ENCODE measurements at places on chromosomes 16 and 17.

DNA sequence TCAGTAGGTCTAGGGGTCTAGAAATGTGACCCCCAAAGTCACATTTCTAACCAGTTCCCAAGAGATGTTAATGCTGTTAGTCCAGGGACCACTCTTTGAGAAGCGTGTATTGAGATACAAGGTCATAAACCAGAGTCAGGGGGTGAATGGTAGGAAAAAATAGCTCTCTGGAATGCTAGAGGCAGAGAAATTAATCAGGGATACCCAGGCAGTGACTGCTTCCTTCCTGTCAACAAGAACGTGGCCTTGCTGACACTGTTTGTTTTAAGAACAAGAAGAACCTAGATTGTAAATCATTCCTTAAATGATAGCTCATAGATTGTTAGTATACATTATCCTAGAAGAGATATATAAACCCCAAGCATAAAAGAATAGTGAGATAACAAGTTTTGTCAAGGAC is 43.8 kb downstream of the PITPNM3 start:
- peak; percentile 1 for DNase-seq

DNA sequence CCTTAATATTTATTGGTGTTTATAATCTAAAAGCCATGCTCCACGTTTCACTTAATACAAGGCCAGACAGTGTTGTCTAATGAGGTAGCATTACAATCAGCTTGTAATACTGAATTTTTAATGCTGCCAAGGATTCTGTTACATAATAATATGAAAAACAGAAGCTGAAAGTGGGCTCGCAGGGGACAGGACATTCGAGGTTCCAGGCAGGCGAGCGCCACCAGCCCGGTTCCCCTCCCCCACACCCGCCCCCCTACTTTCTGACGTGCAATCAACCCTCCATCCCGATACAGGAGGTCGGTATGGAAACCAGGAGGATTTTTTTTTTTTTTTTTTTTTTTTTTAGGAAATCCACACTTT is 6.2 kb upstream of the ZFHX3 start:
- no peak for DNase-seq

DNA sequence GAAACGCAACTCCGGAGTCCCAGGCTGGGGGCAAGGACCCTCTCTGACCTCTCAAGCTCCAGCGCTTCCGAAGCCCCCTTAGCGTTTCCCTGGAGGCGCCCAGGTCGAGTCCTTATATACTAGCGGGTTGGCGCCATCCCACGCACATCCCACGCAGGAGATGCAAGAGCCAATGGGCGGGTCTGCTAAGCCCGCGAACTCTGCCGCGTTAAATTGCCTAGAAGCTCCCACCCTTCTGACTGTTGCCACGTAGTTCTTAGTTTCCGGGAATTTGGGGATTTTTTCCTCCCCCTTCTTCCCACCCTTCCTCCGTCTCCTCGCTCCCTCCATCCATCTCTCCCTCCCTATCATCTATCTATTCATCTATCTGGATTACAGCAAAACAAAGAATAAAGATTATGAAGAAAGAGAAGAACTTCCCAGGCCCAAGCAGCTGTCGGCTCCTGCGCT is at the start of gene SLFN11:
Gene SLFN11 (minus strand): TSS at position 88 of the 450 bp plus-strand sequence. CDS start 9,814 bp downstream, outside the sequence.
- peak; percentile 53 for DNase-seq

DNA sequence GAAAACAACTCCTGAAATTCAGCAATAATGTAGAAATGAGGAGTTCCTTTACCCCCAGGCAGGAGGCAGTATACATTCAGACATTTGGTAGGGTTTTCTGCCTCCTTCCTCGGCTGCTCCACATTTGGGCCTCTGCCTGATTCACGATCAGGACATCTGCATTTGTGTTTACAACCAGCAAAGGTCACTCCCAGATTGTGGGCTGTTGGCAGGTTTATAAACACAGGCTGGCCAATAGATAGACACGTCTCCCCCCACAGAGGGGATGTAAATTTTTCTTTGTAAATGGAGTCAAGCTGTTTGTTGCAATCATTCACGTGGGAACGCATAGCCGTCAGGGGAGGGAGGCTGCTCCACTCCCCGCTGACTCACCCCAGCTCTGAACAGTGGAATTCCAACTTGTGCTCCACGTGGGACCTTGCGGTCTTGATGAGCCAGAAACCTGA is 252.1 kb upstream of the N4BP1 start:
- peak; percentile 45 for DNase-seq

GRCh38 chr17:61534414-61534813 is 56.6 kb downstream of the NACA2 start:
- DNase-seq: no peak

DNA sequence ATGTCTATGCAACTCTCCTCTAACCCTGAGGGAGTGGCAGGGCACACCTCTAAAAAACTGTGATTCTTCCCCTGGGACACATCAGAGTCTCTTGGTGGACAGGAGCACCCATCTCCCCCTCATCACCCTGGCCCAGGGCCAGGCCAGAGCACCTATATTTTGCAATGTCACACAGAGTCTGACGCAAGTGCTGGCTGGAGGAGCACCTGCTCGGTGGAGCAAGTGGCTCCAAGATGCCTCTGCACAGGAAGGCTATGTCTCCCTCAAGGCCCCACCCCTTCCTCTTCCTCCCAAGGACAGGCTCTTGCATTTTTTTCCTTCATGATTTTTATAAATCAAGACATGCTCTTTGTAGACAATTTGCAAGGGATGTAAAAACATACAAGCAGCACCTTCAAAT is 13.3 kb downstream of the SNN start:
- no peak for DNase-seq

- no peak for DNase-seq
Measured at GRCh38 chr17:13429201-13429600, 172.5 kb downstream of the HS3ST3A1 start.

DNA sequence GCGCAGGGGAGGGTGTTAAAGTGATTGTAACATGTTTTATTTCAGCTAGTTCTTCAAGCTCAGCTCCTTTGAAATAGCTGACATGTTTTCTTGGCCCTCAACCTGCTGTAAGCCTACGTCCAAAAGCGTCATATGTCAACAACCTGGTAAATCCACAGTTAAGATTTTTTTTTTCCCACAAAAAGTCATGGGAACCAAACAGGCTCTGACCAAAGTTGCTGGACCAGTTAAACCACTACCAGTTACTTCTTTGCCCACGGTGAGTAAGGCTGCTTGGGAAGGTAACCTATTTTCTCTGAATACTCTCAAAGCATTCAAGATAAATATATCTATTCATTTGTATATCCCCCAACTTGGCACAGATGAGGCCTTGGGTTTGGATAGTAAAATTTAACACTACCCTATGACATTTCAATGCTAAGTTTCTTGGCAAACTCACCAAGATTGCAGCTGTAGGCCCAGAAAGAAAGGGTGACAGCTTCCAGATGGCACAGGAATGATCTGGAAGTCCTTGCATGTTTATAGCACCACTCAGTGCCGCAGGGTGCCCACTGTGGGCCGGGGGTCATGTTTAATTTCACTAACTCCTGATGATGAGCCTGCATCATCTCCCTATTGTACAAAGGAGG is 166.2 kb downstream of the XYLT1 start:
- DNase-seq: no peak

- DNase-seq: no peak
Measured at GRCh38 chr16:29321585-29321984, 84.9 kb downstream of the NPIPB11 start.

DNA sequence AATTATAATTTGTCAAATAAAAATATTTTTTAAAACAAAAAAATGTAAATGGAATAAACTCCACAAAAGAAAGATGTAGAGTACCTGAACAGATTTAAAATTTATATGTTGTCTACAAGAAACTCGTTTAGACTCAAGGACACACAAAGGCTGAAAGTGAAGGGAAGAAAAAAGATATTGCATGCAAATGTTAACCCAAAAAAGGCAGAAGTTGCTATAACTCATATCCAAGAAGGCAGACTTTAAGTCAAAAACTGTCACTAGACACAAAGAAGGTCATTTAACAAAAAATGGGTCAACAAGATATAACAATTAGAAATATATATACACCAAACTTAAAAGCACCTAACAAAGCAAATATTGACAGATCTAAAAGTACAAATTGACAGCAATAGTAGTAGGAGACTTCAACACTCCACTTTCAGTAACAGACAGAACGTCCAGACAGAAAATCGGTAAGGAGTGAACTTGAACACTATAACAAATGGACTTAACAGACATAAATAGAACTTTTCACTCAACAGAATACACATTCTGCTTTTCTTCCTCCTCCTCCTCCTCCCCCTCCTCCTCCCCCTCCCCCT is 40.8 kb upstream of the MYLK3 start:
- no peak for DNase-seq

DNA sequence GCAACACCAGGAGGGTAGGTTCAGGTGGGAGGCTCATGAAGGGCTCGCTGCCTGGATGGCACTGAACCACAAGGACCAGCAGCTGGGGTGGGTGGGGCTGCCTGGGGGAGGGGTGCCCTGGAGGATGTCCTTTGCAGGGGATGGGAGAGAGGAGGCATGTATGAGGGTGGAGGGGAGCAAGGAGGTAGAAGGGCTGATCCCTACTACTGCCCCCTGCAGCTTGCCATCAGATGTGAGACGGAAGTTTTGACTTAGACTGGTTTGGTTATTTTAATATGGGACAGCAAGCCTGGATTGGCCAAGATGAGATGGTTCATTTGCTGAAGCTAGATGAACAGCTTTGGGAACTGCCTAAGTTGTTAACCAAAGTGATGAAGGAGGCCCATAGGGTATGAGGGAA is 115.9 kb downstream of the SEC14L1 start:
- no peak for DNase-seq

- no peak for DNase-seq
Measured at GRCh38 chr17:80105762-80106161, 4.4 kb downstream of the GAA start.

DNA sequence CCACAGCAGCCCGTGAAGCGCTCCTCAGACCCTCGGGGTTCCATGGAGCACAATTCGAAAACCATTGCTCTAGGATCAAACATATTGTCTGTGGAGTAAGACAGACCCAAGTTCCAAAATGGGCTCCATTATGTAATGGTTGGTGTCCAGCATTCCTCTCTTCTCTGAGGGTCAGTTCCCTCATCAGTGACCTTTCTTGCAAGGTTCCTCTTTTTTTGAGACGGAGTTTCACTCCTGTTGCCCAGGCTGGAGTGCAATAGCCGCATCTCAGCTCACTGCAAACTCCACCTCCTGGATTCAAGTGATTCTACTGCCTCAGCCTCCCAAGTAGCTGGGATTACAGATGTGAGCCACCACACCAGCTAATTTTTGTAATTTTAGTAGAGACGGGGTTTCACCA is 28.4 kb downstream of the PLXDC1 start:
- DNase-seq: no peak

DNA sequence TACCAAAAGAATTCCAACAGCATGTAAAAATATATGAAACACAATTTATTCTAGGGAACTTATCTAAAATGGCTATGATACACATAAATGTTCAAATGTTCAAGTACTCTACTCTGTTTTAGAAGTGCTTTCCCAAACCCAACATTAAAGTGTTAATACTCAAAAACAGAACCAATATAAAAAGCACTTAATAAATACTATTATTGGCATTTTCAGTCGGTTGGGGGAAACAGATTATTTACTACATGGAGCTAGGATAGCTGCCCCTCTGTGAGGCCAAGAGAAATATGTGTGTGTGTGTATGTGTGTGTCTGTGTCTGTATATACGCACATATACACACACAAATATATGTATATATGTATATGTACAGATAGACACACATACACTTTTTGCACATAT is 32.1 kb upstream of the BRIP1 start:
- no peak for DNase-seq

GRCh38 chr17:78737332-78737731 is 44.7 kb downstream of the CYTH1 start:
- no peak for DNase-seq

GRCh38 chr17:7843257-7843535 is 9.2 kb downstream of the KDM6B start:
- peak; percentile 74 for DNase-seq

DNA sequence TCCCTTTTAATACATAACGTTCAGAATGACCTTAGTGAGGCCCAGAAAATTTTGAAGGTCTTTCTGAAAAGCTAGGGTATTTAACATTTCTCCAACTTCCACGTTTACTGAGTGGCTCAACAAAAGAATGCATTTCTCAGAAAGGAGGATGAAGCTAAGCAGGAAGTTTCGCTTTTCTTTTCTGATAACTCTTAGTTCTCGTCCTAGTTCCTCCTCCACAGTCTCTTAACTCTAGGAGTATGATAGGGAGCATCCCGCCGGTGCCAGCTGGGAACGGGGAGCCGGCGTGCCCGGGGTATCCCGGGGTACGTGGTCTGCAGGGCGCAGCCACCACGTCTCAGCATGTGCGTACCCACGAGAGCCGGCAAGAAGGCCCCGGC is 363 bp downstream of the KARS1 start:
- DNase-seq: no peak

DNA sequence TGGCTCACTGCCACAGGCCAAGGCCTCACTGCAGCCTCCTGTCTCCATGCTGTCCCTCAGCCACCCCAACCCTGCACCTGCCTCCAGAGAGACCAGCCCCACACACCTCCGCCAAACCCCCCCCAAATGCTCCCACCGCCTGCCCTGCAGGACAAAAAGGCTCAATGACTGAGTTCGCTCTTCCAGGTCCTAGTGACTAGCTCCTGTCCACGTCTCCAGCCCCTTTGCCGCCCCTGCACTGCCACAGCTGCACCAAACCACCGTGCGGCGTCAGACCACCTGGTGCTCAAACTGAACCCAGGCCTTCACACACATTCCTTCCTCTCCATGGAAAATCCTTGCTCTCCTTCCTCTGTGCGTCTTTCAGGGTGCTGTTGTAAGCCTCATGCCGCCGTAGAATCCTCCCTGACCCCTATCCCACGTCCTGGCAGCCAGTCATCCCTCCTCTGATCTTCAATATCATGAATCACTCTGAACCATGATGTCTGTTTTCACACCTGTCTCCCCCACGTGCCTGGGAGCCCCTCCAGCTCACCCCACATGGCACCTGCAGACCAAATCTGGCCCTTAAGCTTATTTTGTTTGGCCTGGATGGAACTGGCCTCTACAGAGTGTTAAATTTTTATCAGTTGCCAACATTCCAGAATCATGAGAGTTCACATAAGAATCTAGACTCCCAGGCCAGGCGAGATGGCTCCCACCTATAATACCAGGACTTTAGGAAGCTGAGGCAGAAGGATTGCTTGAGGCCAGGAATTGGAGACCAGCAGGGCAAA is 4.3 kb upstream of the GSG1L start:
- no peak for DNase-seq
